ENCODE measurements at places on chromosomes 4 and X.

- no peak for DNase-seq
Observed at GRCh38 chr4:134215620-134216344, 14.2 kb upstream of the PABPC4L start.

GRCh38 chr4:7876201-7876875, 63.3 kb downstream of the AFAP1 start:
- no peak for DNase-seq

DNA sequence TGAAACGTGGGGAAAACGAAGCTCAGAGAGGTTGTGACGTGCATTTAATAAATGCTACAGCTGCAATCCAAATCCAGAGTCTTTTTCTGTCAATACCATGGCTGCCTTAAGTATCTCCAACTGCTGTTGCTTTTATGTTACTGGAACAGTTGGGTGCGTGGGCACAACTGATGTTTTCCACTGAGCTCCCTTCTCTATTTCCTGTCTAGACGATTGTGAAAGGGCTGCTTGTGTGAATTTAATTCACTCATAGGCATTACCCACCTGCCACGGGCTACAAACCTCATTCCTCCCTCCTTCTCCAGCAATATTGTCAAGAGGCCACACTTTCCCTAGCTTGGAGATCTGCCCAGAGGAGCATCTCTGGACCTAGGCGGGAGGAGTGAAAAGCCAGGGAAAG, 526.0 kb downstream of the MID1IP1 start:
- no peak for DNase-seq

DNA sequence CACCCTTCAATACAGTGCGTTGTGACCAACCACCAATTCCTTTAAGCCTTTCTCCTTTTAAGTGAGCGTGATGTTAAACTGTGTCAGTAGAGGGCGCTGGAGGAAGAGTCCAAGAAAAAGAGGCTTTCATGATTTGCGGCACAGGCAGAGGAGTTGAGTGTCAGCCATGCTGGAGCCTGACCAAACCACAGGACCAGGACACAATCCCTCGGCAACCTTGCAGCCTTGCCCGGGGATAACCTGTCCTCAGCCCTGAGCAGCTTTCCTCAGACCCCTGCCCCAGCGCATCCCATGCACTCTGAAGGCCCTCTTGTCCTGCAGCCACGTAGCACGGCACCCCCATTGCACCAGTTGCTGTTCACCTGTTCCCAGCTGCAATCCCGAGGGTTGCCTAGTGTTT, 53.5 kb upstream of the SMIM31 start:
- DNase-seq = no peak

DNA sequence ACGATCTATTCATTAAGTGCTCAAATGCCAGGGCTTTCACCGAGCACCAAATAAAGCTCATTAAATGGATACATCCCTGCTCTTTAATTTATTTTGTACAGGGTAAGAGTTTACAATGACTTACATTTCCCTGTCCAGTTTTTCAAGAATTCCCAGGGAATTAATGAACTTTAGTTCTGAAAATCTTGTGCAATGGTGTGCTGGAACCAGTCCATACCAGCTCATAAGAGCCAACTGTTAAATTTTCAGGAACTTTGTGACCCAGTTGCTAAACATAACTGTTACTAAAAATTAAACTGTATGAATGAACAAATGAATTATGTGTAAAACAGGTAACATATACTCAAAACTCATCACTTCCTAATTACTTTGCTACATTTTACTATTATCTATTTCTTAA, 191.7 kb upstream of the RASGEF1B start:
- DNase-seq = no peak

- no peak for DNase-seq
Observed at GRCh38 chr4:79357365-79357764, 31.5 kb upstream of the NAA11 start.

GRCh38 chr4:20883677-20884076, 183.4 kb downstream of the PACRGL start:
- DNase-seq = no peak

- DNase-seq = no peak
Observed at GRCh38 chrX:57918750-57919436, 8.6 kb upstream of the ZXDA start.

All from activated CD8-positive, alpha-beta memory T cell treated with anti-CD3 and anti-CD28 coated beads for 48 hours (primary cell).